Ovary (tissue), 10 donors: ENCODE measurements at places on chromosomes 11 and 22. TPM values are rescaled to one million over a fixed set of nuclear protein-coding genes. Genes with fewer than 3 reads are reported as not detected.

DNA sequence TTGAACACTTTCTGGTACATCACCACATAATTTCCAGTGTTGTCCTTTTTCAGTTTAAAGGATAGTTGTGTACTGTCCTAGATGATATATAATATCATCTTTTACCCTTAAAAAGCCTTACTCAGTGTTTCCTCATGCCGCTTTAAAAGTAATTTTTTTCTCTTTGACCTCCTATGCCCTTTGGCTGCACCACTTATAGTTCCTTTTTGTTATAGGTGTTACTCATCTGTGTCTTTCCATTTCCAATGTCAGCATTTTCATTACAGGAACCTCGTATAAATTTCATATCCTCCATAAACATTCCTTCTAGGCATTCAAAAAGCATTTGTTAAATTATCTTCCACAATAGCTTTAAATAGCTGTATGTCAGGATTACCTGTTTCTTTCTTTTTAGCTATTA, 40.8 kb downstream of the USP47 start:
- DNase-seq, result no peak

The DSCAML1 gene
- 13.8 TPM for total RNA-seq

The DNAJB7 gene
- not detected for total RNA-seq

DNA sequence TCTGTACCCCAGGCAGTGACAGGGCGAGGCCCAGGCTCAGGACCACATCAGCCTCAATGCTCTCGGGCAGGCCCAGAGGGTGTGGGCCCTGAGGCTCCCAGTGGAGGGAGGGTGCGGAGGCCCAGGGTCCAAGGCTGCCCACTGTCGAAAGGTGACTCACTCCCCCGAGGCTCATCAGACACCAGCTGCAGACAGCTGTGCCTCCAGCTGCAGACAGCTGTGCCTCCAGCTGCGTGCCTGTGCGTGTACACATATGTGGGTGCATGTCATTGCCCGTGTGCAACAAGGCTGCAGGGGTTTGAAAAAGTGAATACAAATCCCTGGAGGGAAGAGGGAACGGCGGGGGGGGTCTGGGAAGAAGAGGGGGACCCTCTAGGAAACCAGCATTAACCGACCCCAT, 134.3 kb downstream of the BRD1 start:
- no peak for DNase-seq

GRCh38 chr22:48424201-48424627, 1403.5 kb downstream of the BRD1 start:
- DNase-seq, result peak; percentile 13

- no peak for DNase-seq
These were observed 328.8 kb upstream of the CTSC start for GRCh38 chr11:88666364-88666763.

GRCh38 chr11:84720706-84721402, 906.3 kb downstream of the DLG2 start:
- peak; percentile 30 for DNase-seq

- DNase-seq, result peak; percentile 29
These were observed 12.1 kb downstream of the DERL3 start for GRCh38 chr22:23826510-23827350.

The YWHAH gene
- total RNA-seq, result 118 TPM

- no peak for DNase-seq
These were observed 53.0 kb downstream of the DDI1 start for GRCh38 chr11:104089481-104089880.
